ENCODE measurements at places on chromosomes 5 and 9. TPM values are rescaled to one million over a fixed set of nuclear protein-coding genes. Genes with fewer than 3 reads are reported as not detected.
A peak's percentile ranks its signal among the peaks of the same experiment; 100 is the strongest.

GRCh38 chr5:72291601-72292000 lies 28.4 kb downstream of the MRPS27 start:
- no peak for DNase-seq

GRCh38 chr9:73183917-73184861 lies 32.5 kb downstream of the ANXA1 start:
- peak; percentile 54 for DNase-seq

DNA sequence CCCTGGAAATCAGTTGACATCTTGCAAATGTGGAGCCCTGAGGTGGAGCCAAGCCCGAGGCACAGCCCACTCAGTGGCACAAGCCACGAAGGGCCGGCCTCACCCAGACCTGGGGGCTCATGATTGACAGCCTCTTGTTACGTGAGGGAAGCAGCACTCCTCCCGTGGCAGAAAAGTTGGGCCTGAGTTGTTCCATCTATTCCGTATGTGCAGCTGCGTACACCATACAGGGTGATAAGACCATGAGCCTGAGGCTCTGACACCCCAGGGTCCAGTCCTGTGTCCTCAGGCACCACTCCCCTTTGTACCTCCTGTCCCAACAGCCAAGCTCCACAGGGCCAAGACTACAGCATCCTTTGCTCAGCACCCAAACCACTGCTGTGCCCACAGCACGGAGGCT lies 1.9 kb upstream of the ORM2 start:
- DNase-seq = no peak

DNA sequence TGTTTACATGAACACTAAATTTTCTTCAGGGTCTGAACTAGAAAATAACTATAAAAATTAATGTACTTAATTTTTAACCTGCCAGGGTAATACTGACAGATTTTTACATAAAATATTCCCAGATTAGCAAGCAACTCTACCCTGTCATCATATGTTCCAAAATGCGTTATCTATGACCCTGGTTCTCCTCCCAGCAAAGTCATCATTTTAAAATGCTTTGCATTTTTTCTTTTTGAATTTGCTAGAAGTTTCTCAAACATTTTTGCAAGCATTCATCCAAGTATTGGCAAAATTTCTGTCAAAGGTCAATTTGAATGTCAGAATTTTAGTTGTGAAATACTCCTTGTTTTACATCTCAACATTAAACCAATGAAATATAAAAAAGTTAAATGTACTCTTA lies 144.5 kb upstream of the FTMT start:
- DNase-seq = no peak

DNA sequence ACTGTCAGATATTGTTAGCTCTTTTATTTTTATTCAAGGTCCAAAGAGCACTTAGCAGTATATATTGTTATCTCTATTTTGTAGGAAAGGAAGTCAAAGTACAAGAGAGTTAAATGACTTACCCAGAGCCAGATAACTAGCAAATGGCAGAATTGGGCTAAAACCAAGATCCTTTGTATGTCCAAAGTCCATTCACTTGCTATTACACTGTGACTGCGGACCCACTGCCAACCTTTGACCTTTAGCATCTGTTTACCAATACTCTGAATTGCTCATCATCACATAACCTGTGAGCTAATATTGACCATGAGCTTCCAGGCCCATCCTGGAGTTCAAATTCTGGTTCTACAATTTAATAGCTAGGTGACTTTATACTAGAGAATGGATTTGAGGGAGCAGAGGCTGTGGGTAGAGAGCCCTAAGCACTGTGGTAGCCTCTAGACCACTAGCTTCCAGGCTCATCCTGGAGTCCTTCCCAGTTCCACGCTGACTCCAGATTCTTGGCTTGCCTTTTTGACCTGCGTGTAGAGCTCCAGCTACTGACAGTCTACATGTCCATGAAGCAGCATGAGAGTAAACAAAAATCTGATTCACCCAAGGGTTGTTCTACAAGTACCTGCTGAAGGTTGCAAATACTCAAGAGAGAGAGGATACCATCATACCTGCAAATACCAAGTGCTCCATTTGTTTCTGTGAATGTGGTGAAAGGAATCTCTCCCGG lies 424.0 kb downstream of the SH3GL2 start:
- DNase-seq = no peak

IFNA21 gene
- total RNA-seq = not detected
